ENCODE measurements at places on chromosomes 1 and 21.

- no peak for DNase-seq
Observed at GRCh38 chr1:115430441-115431158, 92.6 kb upstream of the NGF start.

- no peak for DNase-seq
Observed at GRCh38 chr1:96080925-96081324, 640.7 kb upstream of the PTBP2 start.

DNA sequence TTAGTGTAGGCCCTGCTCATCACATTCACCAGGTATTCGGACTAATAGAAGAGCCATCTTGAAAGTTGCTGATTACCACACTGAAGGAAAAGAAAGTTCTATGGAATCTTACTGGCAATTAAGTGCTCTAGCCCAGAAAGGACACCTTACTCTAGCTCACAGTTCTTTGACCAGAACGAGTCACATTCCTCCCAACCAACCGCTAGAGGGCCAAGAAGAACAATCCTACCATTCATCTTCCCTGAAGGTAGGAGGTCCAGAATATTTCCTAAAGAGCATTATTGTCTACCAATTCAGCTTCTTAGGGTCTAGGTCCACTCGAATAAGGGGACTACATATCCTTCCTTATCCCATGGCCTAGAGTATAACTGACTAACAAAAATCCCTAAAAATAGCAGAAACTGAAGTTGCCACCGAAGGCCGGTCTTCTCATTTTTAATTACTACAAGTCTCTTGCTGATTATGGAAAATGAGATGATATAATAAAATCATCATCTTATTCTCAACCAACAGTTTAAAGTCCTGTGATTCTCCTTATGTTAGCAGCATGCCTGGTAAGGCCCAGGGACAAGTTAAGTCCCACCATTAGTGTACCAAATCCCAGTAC is 2.7 kb upstream of the FMO1 start:
- DNase-seq = no peak

DNA sequence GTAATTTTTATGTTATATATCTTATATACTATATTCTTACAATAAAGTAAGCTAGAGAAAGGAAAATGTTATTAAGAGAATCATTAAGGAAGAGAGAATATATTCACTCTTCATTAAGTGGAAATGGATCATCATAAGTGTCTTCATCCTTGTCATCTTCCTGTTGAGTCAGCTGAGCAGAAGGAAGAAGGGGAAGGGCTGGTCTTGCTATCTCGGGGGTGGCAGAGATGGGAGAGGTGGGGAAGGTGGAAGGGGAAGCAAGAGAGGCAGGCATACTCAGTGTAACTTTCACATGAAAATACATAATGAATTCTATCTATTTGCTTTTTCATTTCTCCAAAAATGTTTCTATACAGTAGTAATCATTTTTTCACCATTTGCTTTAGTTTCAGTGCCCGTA is 5.1 kb downstream of the DNASE2B start:
- no peak for DNase-seq

DNA sequence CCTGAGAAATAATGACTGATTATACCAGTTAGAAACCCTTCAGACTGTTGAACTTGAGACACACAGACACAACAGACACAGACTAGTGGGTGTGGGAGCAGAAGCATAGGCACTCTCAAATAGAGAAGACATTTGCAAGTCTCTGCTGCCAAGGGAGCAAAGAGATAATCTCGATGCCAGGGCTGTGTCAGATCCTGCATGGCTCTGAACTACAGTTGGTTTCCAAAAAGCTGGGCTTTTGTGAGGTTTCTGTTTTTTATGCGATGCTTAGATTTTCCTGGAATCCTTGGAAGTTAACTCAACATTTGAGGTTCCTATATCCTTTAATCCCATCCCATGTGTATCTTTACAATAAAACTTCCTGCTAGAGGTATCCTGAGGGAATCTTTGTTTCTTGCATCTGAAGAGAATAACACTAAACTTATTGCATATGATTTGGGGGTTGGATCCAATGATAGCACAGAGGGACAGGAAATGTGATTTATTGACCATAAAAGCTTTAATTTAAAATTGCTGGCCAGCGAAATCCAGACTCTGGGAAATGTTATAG is 236.4 kb downstream of the SPATA17 start:
- DNase-seq = no peak

- no peak for DNase-seq
Observed at GRCh38 chr21:36557316-36557715, 77.4 kb upstream of the CLDN14 start.

- DNase-seq = no peak
Observed at GRCh38 chr21:34815831-34816705, 147.3 kb downstream of the CLIC6 start.

DNA sequence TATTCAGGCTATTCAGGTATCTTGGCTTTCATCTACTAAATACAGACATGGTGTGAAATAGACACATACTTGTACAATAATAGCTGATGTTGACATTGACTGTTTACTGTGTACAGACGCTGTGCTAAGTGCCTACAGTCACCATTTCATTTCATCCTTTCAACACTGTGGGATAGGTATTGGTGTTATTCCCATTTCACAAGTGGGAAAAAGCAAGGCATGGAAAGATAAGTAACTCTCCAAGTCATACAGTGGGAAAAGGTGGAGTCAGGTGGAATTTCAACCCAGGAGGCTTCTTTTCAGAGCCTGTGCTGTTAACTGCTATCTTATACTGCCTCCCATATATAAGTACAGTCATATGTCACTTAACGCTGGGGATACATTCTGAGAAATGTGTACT is 49.6 kb upstream of the ATP1A1 start:
- no peak for DNase-seq

DNA sequence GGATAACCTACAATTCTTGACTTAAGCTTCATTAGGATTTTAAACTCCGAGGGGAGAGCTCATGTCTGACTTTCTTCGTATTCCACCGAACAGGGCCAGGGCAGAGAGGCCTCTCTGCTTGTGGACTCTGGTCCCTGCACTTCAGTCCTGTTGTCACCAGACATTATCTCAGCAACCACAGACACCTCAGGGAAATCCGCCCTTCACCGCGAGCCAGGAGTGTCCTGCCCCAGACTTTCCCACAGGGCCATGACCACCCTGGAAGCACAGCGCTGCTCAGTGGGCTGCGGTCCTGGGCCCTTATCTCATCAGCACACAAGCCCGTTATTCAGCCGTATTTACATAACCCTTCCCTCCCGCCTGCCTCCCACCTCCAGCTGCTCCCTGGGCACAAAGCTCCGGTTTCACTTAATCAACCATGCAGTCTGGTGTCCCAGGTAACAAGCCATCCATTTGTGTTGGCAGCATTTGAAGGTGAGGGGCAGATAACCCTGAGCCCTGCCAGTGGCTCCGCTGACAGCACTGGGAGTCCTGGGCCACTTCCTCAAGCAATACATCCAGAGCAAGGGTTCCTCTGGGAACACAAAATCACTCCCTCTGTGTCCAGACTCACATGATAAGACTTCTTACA is 122.8 kb upstream of the RAB4A start:
- peak; percentile 47 for DNase-seq

DNA sequence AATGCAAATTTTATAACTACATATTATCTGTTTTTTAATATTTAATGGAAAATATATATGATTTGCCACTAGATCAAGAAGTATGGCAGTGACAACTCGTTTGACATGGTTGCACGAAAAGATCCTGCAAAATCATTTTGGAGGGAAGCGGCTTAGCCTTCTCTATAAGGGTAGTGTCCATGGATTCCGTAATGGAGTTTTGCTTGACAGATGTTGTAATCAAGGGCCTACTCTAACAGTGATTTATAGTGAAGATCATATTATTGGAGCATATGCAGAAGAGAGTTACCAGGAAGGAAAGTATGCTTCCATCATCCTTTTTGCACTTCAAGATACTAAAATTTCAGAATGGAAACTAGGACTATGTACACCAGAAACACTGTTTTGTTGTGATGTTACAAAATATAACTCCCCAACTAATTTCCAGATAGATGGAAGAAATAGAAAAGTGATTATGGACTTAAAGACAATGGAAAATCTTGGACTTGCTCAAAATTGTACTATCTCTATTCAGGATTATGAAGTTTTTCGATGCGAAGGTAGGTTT is 556 bp downstream of the IFI44 start:
- DNase-seq = no peak

GRCh38 chr1:93908394-93909145 is 660 bp downstream of the GCLM start:
- no peak for DNase-seq

DNA sequence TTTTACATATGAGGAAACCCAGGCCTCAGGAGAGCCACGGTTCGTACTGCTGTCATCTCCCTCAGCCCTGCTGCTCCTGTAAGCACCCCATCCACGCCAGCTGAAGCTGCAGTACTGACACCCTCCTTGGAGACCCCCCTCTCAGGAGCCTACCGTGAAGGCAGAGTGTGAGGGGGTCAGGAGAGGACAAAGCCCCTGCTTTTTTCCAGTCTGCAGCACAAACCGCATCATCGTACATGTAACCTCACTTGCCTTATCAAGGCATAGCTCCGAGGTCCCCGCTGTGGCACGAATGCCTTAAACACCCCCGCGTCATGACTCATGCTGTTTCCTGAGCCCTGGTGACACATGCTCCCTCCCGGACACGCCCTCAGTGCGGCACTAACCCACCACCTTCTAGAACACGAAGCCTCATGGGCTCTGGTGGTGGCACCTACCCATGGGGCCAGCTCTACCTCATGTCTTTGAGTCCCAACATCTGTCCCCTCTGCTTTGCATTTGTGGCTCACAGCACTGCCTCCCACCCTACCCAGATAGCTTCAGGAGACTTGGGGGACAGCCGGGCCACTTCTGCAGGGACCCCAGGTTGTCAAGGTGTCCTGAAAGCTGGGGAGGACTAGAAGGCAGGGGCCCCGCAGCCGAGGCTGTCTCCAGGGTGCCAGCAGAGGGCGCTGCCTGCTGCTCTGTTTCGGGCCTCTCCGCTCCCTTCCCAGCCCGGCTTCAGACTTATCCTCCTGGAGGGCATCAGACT is 4.9 kb downstream of the SH3BGRL3 start:
- DNase-seq = no peak

GRCh38 chr1:210655511-210655910 is 326.8 kb downstream of the HHAT start:
- DNase-seq = no peak

GRCh38 chr1:240559781-240560180 is 52.2 kb downstream of the GREM2 start:
- DNase-seq = no peak

GRCh38 chr1:55943721-55944435 is 635.5 kb downstream of the PLPP3 start:
- no peak for DNase-seq

- DNase-seq = no peak
Observed at GRCh38 chr1:238916828-238917227, 469.5 kb upstream of the CHRM3 start.

DNA sequence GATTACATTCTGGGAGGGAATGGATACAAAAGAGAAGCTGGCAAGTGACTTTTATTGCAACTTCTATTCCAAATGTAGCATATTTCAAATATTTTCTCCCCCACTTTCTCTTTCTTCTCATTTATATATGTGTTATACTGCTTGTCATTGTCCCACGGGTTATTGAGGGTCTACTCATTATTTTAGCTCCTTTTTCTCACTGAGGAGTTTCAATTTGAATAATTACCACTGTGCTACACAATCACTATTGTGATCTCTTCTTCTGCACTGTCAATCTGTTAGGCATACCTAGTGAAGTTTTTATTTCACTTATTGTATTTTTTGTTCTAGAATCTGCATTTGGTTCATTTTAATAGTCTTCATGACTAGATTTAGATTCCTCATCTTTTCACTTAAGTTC is 339.7 kb downstream of the PTPRC start:
- no peak for DNase-seq

DNA sequence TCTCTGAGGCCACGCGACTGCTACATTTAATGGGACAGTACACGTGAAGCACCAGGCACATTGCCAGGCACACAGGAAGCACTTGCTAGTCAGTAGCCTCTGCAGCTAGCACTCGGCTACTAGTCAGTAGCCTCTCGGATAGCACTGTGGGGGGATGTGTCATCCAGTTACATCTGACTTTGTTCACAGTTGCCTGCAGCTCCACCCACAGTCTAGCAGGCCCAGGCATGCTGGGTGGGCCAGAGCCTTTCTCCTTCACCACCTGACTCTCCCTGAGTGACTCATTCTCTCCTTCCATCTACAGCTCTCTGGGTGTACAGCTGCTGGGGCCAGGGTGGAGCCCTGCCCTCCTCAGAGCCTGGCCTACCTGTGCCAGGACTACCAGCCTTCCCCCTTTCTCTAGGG is 51.5 kb downstream of the PTPRF start:
- no peak for DNase-seq

DNA sequence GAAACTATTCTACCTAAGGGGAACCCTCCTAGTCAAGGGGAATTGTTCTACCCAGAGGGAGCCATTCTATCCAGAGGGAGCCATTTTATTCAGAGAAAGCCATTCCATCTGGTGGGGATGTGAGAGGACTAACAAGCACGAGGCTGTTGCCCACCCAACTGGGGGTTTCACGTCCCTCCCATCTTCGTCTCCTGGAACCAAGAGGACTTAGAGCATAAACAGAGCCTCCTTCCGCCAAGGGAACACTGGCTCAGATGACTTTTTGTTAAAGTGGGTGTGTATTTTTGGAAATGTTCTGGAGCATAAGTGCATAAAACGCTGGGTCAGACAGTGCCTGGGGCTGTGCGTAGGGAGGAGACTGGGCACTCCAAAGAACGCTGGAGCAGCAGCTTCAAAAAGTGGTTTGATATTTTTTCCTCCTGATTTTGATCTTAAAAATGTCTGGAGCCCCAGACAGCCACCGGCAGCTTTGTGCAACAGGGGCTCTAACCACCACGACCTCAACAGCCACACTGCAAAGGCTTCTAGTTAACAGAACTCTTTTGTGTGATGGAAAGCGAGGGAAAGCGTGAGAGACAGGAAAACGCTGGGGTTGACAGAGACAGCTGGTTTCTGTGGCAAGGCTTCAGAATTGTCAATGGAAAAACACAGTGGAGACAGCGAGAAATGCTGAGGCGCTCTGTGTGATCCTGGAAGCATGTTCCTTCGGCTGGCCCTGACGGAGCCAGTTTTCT is 363.6 kb upstream of the CAMK1G start:
- DNase-seq = no peak

DNA sequence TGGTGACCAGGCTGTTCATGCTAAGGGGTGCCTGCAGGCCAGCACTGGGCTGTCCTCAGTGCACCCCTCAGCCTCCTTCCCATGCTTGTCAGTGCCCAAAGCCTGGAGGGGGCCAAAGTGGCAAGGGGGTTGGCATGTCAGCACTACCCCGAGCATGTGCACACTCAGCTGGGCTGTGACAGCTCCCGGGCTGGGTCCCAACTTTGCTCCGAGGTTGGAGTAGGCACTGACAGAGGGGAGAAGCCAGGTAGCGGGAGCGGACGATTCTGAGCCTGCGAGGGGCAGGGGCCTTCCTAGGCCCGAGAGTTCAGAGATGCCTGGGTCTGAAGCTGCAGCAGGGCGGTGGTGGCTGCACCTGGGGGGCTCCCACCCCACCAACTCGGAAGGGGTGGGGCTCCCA is 119.0 kb downstream of the MAST2 start:
- no peak for DNase-seq

GRCh38 chr1:204094313-204094729 is 21.4 kb downstream of the SOX13 start:
- DNase-seq = no peak

Measured in NCI-H2081 treated with DMSO at 0.1 percent for 48 hours (cell line).